ENCODE measurements at places on chromosomes 4 and X. TPM values are rescaled to one million over a fixed set of nuclear protein-coding genes. Genes with fewer than 3 reads are reported as not detected.

PLA2G12A gene
- 27.1 TPM for polyA plus RNA-seq

EMCN gene
- 51.6 TPM for polyA plus RNA-seq

RAI2 gene
- 0.19 TPM for polyA plus RNA-seq

XG gene
- 0.10 TPM for polyA plus RNA-seq

SLC6A14 gene
- polyA plus RNA-seq = not detected

AFF1 gene
- 26.2 TPM for polyA plus RNA-seq

CLNK gene
- not detected for polyA plus RNA-seq

NOX1 gene
- not detected for polyA plus RNA-seq

FSTL5 gene
- 1.9 TPM for polyA plus RNA-seq

CT45A10 gene
- not detected for polyA plus RNA-seq

PRKG2 gene
- polyA plus RNA-seq = not detected

TRO gene
- polyA plus RNA-seq = 34.7 TPM

MRFAP1L1 gene
- polyA plus RNA-seq = 15.6 TPM

USP17L18 gene
- polyA plus RNA-seq = not detected

KLF8 gene
- 2.0 TPM for polyA plus RNA-seq

PHKA1 gene
- 2.8 TPM for polyA plus RNA-seq

CXorf65 gene
- not detected for polyA plus RNA-seq

DCX gene
- polyA plus RNA-seq = not detected

RNF175 gene
- polyA plus RNA-seq = not detected

NXF2 gene
- polyA plus RNA-seq = not detected

HTN1 gene
- polyA plus RNA-seq = not detected

MRPL1 gene
- polyA plus RNA-seq = 6.0 TPM

MAGIX gene
- 0.88 TPM for polyA plus RNA-seq

TXK gene
- not detected for polyA plus RNA-seq

MAPK10 gene
- polyA plus RNA-seq = 0.06 TPM

EMD gene
- 50.6 TPM for polyA plus RNA-seq

CCDC149 gene
- polyA plus RNA-seq = 7.8 TPM

ARSJ gene
- 16.3 TPM for polyA plus RNA-seq

HSFX1 gene
- 0.41 TPM for polyA plus RNA-seq

LONRF3 gene
- polyA plus RNA-seq = 4.4 TPM

Data from endothelial cell of umbilical vein (primary cell).